ENCODE measurements at places on chromosomes 12 and 14. TPM values are rescaled to one million over a fixed set of nuclear protein-coding genes. Genes with fewer than 3 reads are reported as not detected.

DNA sequence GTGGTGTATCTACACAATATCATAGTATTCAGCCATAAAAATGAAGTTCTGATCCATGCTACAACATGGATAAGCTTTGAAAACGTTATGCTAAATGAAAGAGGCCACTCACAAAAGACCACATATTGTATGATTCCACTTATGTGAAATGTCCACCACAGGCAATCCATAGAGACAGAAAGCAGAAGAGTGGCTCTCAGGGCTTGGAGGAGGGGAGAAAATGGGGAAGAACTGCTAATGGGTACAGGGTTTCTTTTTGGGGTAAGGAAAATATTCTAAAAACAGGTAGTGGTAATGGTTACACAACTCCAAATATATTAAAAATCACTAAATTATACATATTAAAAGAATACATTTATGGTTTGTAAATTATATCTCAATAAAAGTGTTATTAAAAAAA, 16.5 kb downstream of the SCNN1A start:
- no peak for DNase-seq

KCNC2 gene
- not detected for total RNA-seq

GRCh38 chr12:66694666-66695613, 16.1 kb upstream of the GRIP1 start:
- no peak for DNase-seq

B4GALNT3 gene
- total RNA-seq: 4.4 TPM

DNA sequence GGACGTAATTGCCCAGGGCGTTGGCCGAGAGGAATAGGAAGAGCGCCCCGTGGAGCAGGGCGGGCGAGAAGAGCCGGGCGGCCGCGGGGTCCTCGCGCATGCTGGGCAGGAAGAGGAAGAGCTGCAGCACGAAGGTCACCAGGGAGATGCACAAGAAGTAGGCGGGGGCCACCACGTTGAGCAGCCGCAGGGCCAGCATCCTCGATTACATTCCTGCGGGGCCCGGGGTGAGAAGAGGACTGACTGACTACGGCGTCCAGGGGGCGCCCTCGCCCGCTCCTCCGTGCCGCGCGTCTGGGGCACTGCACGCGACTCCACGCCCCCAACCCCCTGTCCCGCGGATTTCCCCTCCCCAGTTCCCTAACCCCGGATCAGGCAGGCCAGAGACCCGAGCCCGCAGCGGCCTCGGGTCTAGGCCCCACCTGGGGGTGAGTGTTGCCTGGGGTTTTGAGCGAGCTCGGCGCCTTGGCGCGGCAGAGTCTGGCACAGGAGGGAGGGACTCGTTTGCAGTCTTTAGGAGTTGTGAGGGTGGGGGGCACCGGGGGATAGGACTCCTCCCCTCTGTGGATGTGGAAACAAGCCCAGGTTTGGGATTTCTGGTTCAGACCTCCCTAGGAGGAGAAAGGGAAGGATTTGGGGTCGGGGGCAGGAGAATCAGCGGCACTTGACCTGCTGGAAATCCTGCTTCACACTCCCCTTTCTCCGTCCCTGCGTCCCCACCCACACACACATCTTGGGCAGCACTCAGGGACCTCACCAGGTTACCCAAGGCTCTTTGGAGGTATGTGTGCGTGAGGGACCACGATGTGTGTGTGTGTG, 1.8 kb downstream of the ZDHHC22 start:
- peak; percentile 69 for DNase-seq

L3HYPDH gene
- 32.8 TPM for total RNA-seq

TSPAN11 gene
- total RNA-seq: not detected

DNA sequence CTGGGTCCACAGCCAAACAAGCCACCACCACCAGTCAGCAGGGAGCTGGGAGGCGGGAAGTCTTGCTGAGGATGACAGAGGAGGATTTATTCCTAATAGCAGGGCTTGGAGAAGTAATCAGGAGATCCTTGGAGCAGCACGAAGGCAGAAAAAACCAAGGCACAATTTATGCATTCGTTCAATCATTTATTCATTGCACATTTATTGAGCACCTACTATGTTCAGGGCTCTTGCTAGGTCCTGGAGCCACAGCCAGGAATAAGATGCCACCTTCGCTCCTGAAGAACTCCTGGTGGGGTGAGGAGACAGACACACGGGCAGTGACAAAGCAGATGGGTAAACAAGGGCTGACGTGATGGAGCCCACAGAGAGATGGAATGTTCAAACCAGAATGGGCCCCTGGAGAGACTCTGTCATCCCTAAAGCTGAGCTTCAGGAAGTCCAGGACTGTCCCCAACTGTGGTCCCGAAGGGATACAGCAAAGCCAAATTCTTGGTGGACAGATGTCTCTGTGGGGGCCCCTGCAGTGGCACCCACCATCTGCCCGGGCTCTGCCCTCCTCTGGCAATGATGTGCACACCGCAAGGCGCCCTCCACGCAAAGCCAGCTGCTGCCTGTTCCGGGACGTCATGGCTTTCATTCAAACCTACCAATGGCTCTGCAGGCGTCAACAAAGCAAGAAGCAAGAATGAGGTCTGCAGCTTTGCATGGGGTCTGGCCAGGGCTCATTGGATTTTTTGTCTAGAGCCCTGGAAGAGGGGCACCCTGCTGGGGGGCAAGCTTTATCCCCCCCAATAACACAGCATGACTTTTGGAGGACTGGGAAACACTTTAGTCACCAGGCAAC, 3.0 kb upstream of the TESC start:
- DNase-seq: no peak

DNA sequence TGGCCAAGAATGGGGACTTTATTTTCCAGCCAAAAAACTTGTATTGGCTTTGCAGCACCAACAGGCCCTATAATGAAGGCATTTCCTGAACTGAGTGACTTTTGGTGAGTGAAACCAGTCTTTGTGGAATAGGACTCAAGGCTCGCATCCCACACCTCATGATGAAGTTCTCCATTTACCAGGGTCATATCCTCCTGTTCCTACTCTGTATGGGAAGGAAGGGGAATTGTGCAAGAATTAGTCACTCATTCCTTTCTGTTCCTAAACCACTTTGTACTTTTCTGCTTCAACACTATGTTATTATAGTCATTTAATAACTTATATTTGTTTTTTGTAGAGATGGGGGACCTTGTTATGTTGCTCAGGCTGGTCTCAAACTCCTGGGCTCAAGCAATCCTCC, 2.3 kb upstream of the SPATS2 start:
- no peak for DNase-seq

CLEC6A gene
- total RNA-seq: not detected

Data from activated naive CD8-positive, alpha-beta T cell treated with anti-CD3 and anti-CD28 coated beads, Interleukin-2, amount 10 ng/mL, durations not matched to agents 7 days and 5 days (primary cell).